ENCODE measurements at places on chromosomes 12 and 14. TPM values are rescaled to one million over a fixed set of nuclear protein-coding genes. Genes with fewer than 3 reads are reported as not detected.

GRCh38 chr12:114407842-114408411 lies 2.0 kb upstream of the TBX5 start:
- no peak for DNase-seq

DNA sequence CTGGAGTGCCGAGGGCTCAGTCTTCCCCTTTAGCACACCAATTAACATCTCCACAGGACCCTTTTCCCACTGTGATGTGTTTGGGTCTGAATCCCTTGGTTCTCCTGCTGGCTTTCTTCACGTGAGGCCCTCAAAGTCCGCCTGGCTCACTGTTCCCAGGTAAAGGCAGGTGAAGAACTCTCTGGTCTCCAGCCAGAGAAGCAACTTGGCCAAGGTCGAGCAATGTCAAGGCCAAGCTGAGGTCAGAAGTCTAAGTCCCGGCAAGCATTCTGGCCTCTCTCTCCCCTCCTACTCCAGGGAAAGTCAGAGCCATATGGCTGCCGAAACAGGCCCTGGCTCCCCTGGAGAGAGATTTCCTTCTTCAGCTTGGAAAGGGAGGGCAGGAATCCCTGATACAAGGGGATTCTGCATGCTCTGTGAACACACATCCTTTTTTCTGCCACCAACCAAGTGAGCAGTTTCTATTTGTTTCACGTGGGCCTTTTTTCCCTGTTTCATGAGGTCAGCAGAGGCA lies 61.4 kb upstream of the ESRRB start:
- DNase-seq = no peak

DNA sequence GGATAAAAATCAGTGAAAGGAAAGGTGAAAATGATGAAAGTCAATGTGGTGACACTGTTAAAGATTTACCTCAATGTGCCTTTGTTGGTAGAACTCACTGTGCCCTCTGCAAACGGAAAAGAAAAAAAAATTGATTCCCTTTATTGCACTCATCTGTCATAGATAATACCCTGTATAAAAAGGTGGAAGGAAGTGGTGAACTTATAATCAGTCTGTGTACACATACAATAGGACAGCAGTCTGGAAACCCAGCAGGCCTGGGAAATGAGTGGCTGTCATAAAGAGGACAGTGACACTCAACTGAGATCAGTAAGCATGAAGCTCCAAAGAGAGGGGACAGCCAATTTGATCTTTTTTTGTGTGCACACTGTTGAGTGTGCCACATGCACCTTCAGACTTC lies 364.7 kb downstream of the NOVA1 start:
- DNase-seq = no peak

DNA sequence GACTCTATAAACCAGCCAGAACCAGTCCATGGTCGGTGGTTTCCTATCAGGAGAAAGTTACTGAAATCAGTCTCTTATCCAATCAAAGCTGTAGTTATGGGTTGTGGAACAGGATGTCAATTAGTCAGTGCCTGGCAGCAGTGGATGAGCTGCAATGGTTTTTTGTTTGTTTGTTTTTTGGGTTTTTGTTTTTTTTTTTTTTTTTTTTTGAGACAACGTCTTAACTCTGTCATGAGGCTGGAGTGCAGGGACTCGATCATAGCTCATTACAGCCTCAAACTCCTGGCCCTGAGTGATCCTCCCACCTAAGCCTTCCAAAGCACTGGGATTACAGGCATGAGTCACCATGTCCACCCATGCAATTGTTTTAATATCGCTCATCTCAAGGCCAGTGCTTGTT lies 113.3 kb upstream of the CAND1 start:
- DNase-seq = no peak

CLEC1B gene
- not detected for polyA plus RNA-seq

RPS6KL1 gene
- polyA plus RNA-seq = 14.3 TPM
